Heart right ventricle (tissue), 16 donors: ENCODE measurements at places on chromosomes 6 and 20. TPM values are rescaled to one million over a fixed set of nuclear protein-coding genes. Genes with fewer than 3 reads are reported as not detected.
A peak's percentile ranks its signal among the peaks of the same experiment; 100 is the strongest.

The CFAP206 gene
- total RNA-seq, result not detected

DNA sequence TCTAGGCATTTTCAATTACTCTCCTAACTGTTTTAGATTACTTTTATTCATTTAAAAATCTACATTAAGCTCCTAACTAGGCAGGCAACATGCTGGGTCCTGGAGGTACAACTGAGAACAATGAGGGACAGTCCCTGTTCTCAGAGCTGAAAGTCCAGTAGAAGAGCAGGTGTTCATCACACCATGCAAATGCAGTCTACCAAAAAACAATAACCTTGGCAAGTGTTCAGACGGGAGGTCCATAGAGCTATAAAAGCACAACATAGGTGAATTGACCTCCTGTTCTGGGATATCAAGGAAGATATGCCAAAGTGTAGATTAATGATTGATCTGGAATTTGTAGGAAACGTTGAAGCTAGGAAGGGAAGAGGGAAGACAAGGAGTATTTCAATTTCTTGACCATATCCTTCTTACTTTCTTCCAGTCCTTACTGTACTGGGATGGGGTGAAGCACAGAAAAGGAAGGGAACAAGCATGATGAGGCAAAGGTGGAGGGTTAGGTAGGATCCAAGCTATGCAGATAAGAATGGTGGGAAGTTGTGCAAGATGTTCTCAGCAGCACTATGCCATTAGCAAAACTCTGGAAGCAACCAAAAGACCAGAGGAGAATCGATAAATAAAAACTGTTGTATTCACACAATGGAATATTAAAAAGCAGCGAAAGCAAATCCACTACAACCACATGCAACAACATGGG, 485.7 kb upstream of the JARID2 start:
- DNase-seq, result no peak

- DNase-seq, result no peak
Observed at GRCh38 chr6:5394280-5394679, 133.0 kb downstream of the FARS2 start.

The PPIL6 gene
- 1.4 TPM for total RNA-seq

The C6orf15 gene
- total RNA-seq, result not detected

GRCh38 chr6:34205916-34206315, 30.8 kb upstream of the HMGA1 start:
- no peak for DNase-seq

GRCh38 chr20:53409447-53409717, 184.3 kb downstream of the ZNF217 start:
- DNase-seq, result no peak

- no peak for DNase-seq
Observed at GRCh38 chr6:36663504-36664446, 14.7 kb upstream of the CDKN1A start.

The PSORS1C2 gene
- total RNA-seq, result not detected

The CLVS2 gene
- not detected for total RNA-seq

The BANF2 gene
- total RNA-seq, result not detected

DNA sequence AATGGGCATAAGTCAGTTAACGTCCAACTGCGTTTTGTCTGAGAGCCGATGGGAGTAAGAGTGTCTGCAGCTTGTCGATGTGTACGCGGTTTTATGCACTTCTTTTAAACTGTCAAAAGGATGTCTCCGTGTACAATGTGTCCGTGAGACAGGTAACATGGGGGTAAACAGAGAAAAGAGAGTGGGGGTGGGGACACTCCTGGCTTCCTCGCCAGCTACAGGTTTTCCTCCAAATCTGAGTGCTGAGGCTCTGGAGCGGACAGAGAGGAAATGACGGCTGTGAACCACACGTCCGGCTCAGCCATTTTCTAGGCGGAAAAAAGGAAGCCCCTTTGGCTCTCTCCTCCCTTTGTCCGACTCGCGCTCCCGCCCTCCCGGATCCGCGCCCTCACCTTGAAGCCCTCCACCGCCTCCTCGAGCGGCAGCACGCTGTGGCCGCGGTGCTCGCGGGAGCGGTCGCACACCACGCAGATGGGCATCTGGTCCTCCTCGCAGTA, 916 bp downstream of the TRIM27 start:
- peak; percentile 59 for DNase-seq

The GFOD1 gene
- 31.5 TPM for total RNA-seq

DNA sequence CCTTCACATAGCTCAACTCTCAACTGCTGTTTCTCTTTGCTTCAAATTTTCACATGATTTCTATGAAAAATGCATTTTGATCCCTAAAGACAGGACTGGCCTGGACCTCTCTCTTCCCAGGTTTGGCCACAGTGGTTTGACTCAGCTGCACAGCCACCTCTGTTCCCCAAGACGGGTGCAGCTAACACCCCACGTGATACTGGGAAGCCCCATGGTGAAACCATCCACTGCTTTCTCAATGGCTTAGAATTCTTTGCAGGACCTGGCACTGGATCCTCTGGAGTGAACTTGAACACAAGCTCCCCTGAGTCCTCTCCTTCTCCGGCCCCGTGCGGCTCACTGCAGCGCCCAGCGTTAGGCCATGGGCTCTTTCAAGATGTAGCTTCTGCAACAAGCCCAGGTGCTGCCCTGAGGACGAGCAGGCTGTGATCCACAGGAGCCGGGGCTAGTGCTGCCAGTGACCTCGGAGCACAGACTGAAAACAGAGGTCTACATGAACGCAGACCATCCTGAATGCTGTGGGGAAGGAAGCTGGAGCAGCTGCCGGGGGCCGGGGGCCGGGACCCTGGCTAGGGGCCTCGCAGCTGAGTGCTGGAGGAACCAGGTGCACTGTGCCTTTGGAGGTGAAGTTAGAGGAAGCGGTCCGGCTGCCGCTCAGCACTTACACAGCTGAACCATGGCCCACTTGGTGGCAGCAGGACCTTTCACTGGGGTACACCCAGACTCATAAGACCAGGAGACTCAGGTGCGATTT, 58.8 kb upstream of the MPC1 start:
- DNase-seq, result no peak

DNA sequence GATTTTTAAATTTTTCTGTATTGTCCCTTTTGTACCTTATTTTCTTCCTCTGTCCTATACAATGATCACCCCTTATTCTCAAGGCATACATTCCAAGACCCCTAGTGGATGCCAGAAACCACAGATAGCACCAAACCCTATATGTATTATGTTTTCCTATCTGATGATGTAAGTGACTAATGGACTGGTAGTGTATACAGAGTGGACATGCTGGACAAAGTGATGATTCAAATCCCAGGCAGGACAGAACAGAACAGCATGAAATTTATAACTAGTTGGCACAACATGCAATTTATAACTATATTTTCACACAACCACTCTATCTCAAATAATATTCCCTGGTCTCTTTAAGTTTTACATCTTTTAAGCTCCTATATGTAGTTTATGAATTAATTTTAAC, 205.6 kb upstream of the FLRT3 start:
- DNase-seq, result no peak

- no peak for DNase-seq
Observed at GRCh38 chr20:45456632-45457031, 12.9 kb upstream of the WFDC2 start.

GRCh38 chr6:126672649-126673048, 332.7 kb downstream of the CENPW start:
- no peak for DNase-seq

The RIPOR3 gene
- 1.6 TPM for total RNA-seq

The OR2H1 gene
- not detected for total RNA-seq

DNA sequence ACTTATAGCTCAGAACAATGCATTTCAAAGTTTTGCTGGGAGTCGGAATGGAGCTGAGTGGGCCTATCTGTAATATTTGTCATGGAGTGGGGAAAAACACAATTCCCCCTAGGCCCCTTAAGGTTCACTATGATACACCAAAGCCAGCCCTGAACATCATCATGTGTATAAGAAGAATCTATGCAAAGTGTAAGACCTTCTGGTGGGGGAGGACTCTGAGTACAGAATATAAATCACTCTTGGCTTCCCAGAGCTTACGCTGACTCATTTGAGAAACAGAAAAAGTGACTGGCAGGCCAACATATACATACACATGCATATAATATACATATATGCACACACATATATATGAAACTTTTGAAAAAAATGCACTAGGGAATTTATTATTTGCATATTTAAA, 54.1 kb upstream of the UBR2 start:
- DNase-seq, result no peak

- DNase-seq, result no peak
Observed at GRCh38 chr6:67541586-67541985, 1093.5 kb upstream of the ADGRB3 start.

GRCh38 chr6:32886681-32887383, 32.8 kb downstream of the PSMB9 start:
- peak; percentile 15 for DNase-seq

The DNMT3B gene
- 0.27 TPM for total RNA-seq

DNA sequence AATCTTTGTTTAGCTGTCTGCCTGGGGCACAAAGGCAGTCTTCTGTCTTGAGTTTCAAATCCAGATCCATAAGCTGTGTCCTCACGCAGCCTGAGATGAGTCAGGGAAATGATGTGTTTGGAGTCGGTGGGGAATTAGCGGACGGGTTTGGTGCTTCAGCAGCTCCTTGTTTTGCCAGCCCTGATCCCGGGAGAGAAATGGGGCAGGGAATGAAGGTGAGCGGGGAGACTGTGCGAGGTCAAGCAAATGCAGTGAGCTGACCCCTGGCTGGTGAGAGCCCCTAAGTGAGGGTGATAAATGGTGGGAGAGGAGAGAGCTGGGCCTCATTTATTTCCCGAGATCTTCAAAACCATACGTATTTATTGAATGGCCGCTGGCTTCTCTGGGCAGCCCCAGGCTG, 21.6 kb downstream of the DUSP22 start:
- DNase-seq, result no peak

The LCA5 gene
- total RNA-seq, result 2.0 TPM

- peak; percentile 33 for DNase-seq
Observed at GRCh38 chr6:134714679-134715078, 235.2 kb downstream of the ALDH8A1 start.

- DNase-seq, result peak; percentile 34
Observed at GRCh38 chr6:14888575-14889000, 357.3 kb upstream of the JARID2 start.
